ENCODE measurements at places on chromosomes 7 and 10. TPM values are rescaled to one million over a fixed set of nuclear protein-coding genes. Genes with fewer than 3 reads are reported as not detected.

GRCh38 chr7:96598421-96598820 is 111.2 kb downstream of the SEM1 start:
- DNase-seq: no peak

GRCh38 chr7:55209366-55209765 is 155.8 kb upstream of the LANCL2 start:
- DNase-seq: no peak

The HOXA10 gene
- 0.09 TPM for polyA plus RNA-seq

DNA sequence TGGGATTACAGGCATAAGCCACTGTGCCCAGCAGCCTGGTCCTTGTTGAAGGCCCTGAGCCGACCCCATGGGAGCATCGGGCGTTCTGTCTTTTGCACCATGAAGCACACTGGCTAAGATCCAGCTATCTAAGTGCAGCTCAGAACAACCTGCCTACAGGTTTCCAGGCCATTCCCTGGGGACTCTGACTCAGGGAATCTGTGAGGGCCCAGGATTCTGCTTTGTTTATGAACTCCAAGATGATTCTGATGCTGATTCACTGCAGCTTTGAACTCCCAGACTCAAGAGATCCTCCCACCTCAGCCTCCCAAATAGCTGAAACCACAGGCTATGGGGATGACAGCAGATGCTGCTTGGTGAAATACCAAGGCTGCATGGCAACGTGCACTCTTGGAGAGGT is 30.2 kb downstream of the NPTX2 start:
- DNase-seq: no peak

GRCh38 chr10:8618834-8619233 is 564.3 kb downstream of the GATA3 start:
- DNase-seq: no peak

The SPRN gene
- polyA plus RNA-seq: 0.43 TPM

DNA sequence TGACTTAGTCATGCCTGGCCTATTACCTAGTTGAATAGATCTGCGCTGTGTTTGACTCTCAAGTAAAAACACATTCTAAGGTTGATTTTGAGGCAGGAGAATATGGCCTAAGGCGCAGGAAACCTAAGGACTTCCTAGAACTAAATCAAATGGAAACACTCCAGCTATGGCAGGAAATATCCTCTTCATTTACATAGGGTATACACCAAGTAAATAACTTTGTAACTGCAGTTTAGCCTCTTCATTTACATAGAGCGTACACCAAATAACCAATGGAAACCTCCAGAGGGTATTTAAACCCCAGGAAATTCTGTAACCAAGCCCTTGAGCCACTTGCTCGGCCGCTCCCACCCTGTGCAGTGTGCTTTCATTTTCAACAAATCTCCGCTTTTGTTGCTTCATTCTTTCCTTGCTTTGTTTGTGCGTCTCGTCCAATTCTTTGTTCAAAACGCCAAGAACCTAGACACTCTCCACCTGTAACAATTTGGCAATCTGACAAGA is 35.6 kb upstream of the XRCC2 start:
- no peak for DNase-seq

- no peak for DNase-seq
Observed at GRCh38 chr10:122163174-122164022, 107.7 kb upstream of the BTBD16 start.

DNA sequence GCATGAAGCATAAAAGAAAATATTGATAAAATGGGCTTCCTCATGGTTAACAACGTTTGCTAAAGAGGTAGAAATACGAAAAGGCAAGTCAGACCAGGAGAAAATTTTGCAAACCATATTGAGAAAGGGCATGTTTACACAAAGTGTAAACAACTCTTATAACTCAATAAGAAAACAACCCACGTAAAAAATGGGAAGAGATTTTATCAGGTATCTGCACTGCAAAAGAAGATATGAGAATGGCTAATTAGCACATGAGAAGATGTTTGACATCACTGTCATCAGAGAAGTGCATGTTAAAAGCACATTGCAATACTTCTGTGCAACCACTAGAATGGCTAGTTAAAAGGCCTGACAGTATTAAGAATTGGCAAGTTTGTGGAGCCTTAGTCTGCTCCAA is 99.5 kb downstream of the VPS50 start:
- DNase-seq: no peak

- no peak for DNase-seq
Observed at GRCh38 chr7:151012911-151013347, 11.4 kb downstream of the ATG9B start.

The CYP2W1 gene
- polyA plus RNA-seq: not detected

The FANK1 gene
- not detected for polyA plus RNA-seq

Data from CD8-positive, alpha-beta memory T cell (primary cell).